Daoy (cell line): ENCODE measurements at places on chromosomes 2 and 18. TPM values are rescaled to one million over a fixed set of nuclear protein-coding genes. Genes with fewer than 3 reads are reported as not detected.
A peak's percentile ranks its signal among the peaks of the same experiment; 100 is the strongest.

GRCh38 chr18:29373000-29373399 is 1196.1 kb upstream of the CDH2 start:
- no peak for DNase-seq

- no peak for DNase-seq
Observed at GRCh38 chr2:216564611-216565010, 66.0 kb downstream of the RPL37A start.

NIFK gene
- 158 and 175 TPM in 2 replicates for total RNA-seq

- no peak for DNase-seq
Observed at GRCh38 chr18:45976566-45976965, 9.4 kb upstream of the EPG5 start.

ADGRF3 gene
- total RNA-seq, result 0.06 TPM in 1 of 2 replicates, not detected in the other

GRCh38 chr2:215332872-215333595 is 21.2 kb downstream of the ATIC start:
- DNase-seq, result peak; percentile 11

- no peak for DNase-seq
Observed at GRCh38 chr18:40995529-40995928, 959.5 kb upstream of the PIK3C3 start.

- DNase-seq, result no peak
Observed at GRCh38 chr2:209840434-209840833, 68.8 kb downstream of the UNC80 start.

DNA sequence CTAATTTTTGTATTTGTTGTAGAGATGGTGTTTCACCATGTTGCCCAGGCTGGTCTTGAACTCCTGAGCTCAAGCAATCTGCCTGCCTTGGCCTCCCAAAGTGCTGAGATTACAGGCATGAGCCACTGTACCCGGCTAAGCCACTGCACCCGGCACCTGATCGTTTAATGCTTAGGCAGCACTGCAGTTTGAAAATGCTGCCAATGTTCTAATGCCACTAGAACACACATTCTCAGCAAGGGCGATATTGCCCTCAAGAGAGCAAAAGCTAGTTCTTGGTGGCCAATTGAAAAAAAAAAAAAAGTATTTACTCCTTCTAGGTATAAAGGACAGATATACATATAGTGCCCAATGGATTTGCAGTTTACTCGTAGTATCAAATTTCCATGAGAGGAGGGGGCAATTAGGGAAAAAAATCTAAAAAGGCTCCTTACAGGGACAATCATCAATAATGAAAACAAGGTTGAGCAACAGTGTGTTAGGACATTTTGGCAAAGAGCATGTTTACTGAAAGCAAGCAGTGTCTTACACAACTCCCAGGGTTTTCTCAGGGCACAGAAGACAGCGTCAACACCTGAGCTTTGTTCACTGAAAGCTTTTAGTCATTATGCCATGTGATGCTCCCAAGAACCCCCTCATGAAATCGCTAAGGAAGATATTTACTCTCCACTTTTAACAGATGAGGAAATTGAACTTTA is 199.9 kb upstream of the PKDCC start:
- no peak for DNase-seq

GRCh38 chr2:125983364-125983763 is 672.6 kb upstream of the GYPC start:
- DNase-seq, result no peak

ERFE gene
- total RNA-seq, result 3.6 and 6.8 TPM in 2 replicates

- DNase-seq, result peak; percentile 77
Observed at GRCh38 chr18:70373042-70373519, 84.2 kb downstream of the SOCS6 start.

GRCh38 chr2:163471947-163472346 is 263.9 kb downstream of the FIGN start:
- no peak for DNase-seq

GRCh38 chr2:174335988-174336500 is 1.3 kb downstream of the SP9 start:
- DNase-seq, result peak; percentile 70

KCNIP3 gene
- total RNA-seq, result 2.6 and 5.5 TPM in 2 replicates

FOSL2 gene
- 56.0 and 62.1 TPM in 2 replicates for total RNA-seq

- no peak for DNase-seq
Observed at GRCh38 chr2:45484965-45485364, 126.1 kb downstream of the SRBD1 start.

DNA sequence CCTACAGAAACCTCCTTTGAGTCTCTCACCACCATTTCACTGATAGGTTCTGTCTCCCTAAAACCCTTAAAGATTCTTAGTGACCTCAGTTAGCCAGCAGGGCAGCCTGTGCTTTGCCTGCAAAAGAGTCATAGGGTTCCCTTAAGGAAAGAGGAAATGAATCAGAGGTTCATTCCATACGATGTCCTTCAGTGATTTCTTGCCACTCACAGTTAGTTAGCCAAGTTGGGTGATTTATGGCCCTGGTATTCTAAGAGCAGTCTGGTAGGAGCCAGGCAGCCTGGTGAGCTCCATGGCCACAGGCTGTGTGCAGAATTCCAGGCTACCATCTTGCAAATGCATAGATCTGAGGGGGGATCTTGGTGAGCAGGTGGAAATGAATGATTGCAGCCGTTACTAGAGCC is 18.7 kb upstream of the CCBE1 start:
- DNase-seq, result peak; percentile 82
